ENCODE measurements at places on chromosomes 5 and 9.

DNA sequence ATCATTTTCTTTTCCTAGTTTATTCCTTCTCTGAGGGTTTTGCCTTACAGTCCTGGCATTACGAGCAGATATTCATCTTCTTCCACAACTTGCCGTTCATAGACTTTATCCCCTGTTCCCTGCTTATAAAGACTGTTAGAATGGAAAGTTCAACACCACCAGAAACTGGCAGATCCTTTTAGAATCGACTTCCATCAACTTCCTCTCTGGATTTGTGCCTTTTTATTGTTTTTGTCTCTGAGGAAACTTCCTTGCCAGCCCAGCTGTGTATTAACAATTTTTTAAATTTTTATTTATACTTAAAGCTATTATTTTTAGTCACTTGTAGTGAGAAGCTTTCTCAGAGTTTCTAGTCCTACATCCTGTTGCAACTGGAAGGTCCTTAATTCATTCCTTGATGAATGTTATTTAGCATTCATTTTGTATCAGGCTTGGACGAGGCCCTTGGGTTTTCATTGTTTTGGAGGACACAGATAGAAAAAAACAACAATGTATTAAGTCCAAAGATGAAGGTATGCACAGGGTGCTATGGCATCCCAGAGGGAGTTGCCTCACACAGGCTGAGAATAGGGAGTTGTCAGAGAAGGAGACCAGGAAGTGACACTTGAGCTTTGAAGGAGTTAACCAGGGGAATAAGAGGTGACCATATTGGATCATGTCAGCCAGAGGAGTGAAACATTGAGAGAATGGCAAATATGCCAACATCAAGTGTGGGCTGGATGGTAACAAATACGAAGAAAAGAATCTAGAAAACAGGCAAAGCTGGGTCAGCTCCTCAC lies 81.3 kb downstream of the ADAMTSL1 start:
- DNase-seq = no peak

DNA sequence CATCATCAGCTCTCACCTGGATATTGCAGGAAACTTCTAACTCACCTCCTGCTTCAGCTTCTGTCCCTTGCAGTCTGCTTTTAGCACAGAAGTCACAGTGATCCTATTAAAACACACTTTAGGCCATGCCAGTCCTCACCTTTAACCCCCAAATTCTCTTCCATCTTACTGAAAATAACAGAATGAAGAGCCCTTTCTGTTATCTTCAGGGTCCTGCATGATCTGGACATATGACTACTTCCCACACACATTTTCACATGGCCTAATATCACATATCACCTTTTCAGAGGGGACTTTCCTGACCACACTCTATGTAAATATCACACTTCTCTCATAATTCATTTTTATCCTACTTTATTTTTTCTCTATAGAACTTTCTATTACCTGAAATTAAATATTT lies 550.6 kb upstream of the CLINT1 start:
- no peak for DNase-seq

DNA sequence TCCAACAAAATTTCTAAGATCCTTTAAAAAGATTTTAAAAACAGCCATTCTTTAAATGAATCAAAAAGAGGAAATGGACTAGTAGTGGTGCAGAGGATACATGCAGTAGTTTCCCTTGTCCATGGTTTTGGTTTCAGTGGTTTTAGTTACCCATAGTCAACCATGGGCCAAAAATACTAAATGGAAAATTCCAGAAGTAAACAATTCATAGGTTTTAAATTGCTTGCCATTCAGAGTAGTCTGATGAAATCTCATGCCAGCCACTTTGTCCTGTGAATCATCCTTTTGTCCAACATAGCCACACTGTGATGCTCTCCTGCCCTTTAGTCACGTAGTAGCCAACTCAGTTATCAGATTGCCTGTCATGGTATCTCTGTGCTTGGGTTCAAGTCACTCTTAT lies 286.1 kb downstream of the ANXA1 start:
- no peak for DNase-seq

DNA sequence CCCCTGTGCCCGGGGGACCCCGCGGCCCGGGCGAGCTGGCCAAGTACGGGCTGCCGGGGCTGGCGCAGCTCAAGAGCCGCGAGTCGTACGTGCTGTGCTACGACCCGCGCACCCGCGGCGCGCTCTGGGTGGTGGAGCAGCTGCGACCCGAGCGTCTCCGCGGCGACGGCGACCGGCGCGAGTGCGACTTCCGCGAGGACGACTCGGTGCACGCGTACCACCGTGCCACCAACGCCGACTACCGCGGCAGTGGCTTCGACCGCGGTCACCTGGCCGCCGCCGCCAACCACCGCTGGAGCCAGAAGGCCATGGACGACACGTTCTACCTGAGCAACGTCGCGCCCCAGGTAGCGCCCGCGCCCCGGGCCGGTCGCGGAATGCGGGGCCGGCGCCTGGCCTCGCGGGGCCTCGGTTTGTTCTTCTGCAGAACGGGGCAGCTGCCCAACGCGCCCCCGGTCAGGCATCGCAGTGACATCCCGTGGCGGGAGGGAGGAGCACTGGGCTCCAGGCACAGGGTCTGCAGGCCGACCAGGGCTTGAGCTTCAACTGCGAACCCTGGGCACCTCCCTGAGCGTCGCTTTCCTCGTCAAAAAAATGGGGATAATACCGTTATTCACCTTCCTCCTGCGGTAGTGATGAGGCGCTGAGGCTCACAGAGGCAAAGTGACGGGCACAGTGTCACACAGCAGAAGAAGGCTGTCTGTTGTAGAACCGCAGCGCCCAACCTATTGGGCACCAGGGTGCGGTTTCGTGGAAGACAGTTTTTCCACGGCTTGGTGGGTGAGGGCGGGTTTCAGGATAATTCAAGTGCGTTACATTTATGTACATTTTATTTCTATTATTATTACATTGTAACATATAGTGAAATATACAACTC lies 777 bp downstream of the ENDOG start:
- DNase-seq = peak; percentile 23

- no peak for DNase-seq
These were observed 23.6 kb upstream of the CYSTM1 start for GRCh38 chr5:140151144-140152021.

DNA sequence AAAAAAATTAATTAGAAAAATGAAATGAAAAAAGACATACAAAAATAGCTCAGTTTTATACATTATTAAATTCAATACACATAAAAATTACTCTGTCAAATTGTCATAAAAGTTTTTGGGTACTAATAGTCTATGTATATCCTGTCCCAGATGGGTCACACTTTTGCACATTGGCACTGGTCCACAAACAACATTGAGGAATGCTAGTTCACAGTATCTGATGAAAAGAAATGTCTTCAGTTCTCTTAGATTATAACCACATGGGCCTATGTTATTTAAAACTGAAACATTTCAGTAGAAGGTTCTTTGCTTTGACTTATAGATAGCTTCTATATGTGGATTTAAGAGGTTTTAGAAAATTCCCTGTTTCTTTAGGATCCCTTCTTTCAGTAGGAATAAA lies 39.8 kb downstream of the LNPEP start:
- no peak for DNase-seq

GRCh38 chr9:3534614-3535404 lies 9.0 kb upstream of the RFX3 start:
- DNase-seq = no peak

DNA sequence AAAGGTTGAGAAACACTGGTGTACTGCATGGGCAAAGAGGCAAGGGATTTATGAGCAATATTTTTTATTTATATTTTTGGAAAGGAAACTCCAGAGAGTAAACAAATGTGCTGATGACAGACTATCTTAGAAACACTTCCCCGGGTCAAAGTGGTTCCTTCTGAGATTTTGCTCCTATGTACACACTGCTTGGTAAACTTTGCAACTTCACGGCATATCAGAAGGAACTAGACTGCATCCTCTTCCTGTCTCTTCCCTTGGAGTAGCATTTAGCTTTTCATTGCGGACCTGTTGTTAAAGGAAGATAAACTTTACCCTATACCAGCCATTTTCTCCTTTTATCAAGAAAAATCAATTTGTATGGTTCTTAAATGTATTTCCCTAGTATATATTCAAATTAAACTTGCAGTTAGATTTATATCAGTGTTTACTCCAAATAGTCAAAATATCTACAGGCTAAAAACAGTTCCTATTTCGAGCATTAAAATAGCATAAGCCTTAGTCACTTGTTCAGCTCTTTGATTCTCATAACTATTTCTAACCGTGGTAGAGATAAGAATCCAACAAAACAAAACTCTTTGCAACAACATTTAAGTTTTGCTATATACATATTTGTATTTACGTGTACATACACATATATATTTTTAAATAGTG lies 48.0 kb upstream of the LRRC19 start:
- DNase-seq = no peak

DNA sequence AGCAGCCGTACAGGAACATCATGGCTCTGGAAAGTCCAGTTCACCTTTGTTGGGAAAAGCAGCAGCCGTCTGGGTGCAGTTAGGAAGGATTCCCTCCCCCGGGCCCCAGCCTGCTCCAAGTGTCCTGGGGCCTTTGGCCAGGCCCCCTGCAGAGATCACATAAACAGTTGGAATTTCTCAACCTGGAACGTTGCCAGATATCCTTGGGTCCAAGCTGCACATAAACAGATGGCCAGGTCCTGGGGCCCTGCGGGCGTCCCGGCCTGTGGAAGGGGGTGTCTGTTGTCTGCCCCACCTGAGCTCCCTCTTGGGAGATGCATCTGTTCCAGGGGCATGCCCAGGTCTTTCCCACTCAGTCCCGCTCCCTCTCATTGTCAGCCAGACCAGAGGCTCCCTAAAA lies 92.7 kb downstream of the COL5A1 start:
- no peak for DNase-seq

DNA sequence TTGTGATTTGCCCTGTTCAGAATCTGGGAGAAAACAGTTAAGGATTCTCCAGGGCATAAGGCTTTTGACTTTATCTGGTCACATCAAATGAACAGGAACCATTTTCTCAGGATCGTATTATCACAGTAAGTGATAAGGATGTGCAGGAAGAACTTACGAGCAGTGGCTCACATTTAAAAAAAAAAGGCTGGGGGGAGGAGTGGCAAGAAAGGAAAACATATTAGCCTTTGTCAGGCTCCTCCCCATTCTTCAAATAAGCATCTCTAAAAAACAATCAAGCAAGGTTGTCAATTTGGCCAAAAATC lies 234.3 kb upstream of the TMEM161B start:
- DNase-seq = no peak

DNA sequence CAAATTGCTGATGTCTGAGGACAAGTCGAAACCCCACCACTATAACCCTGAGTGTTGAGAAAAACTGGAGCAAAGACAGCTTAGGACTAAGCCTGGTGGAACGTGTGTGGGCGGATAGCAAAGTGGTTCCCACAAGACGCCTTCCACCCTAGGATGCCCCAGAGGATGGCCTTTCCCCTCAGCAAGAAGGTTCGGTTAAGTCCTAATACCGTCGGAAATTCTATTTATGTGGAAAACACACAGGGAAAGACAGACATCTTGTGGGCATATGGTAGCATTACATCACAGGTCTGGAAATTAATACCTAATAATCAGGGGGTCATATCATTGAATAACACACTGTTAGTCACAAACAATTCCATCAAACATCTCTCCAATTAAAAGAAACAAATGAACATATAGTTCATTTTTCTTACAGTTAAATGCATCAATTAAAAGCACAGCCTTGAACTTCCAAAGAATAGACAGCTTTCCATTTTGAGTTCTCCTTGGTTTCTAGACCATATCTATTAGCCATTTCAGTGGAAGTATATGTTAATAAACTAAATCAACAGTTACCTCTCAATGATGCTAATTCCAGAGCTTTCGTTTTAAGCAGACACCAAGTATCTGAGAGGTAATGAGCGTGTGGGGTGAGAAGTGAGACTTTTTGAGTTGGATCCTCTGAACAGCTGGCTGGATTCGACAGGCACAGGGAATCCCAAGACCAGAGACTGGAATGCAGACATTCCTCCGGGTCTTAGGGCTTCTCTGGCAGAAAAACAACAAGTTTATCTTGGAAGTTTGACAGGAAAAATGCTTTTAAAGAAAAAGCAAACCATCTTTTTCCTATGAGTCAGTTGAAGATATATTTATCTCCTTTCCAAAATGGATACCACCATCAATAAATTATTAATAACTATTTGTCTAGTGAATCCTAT lies 2.9 kb upstream of the ICE1 start:
- DNase-seq = no peak

GRCh38 chr9:115098226-115098965 lies 19.6 kb downstream of the TNC start:
- no peak for DNase-seq

DNA sequence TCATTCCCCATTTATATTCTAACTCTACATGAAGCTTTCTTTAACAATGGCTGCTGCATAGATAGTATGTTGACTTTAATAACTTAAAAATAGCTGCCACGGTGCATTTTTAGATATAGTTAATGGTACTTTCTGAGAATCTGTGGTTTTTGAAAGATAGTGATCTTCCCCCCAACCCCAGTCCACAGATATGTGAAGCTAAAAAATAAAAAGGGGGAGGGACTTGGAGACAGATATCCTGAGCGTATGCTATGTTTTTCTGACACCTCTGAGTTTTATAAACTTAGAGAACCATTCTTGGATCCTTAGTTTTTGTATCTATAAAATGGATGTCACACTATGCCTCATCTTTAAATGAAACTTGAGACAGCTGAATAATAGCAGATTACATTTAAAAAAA lies 120.5 kb downstream of the SNX18 start:
- DNase-seq = no peak

- peak; percentile 26 for DNase-seq
These were observed 1.3 kb downstream of the MOB3B start for GRCh38 chr9:27528076-27528885.

DNA sequence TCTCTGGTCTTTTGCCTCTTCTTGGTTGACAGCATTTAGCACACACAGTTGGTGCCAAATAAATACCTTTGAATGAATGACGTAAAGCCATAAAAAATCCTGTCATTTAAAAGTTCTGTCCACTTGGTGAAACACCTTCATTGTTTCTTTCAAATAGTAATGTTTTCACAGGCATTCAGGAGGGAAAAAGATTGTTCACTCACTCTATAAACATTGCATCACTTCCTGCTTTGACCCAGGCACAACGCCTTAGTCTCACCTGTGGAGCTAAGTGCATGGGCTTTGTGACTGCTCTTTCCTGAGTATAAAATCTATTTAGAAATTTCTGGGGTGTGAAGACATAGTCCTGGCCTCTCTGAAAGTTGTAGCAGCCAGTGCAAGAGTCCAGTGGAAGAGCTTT lies 88.9 kb upstream of the CXCL14 start:
- no peak for DNase-seq

DNA sequence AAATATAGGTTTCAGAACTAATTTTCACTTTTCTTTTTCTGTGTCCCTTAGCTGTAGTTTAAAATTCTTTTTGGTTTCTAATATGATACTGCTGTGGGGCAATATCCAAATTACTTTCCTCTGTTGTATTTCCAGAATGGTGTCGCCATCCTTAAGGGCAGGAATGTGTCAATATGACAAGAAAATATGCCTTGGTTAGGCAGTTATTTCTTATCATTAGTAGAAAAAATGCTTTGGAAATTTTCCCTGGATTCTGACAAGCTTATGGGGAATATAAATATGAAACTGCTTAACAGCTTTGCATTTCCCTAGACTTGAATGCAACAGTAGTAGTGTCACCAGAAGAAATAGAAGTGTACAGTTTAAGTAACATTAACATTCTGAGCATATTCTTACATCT lies 29.4 kb downstream of the ANKRD34B start:
- no peak for DNase-seq
